Activated CD4-positive, alpha-beta T cell treated with anti-CD3 and anti-CD28 coated beads, Interleukin-2, amount 10 ng/mL, durations not matched to agents 7 days and 5 days (primary cell): ENCODE measurements at places on chromosomes 12 and 14.

DNA sequence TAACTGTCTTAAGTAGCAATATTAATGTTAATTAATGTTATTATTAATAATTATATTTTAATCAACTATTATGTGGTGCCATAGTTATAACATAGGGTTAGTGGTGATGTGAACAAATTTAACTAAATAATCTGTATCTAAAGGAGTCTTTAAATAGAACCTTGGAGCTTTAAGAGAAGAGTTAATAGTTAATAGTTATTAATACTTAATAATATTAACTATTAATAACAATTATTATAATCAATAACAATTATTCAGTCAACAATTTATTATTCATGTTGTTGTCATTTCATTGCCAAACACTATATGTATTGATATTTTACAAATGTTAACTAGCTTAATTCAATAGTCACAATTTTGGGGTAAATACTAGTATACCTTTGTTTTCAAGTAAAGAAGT is 58.2 kb downstream of the SLC16A7 start:
- DNase-seq = no peak

- peak; percentile 33 for DNase-seq
Measured at GRCh38 chr12:68334132-68334531, 2.0 kb upstream of the MDM1 start.

- no peak for DNase-seq
Measured at GRCh38 chr12:120668868-120669840, 17.8 kb upstream of the MLEC start.

GRCh38 chr12:115371711-115372110 is 687.7 kb upstream of the TBX3 start:
- no peak for DNase-seq
